ENCODE measurements at places on chromosomes 12 and 14.

- no peak for DNase-seq
Observed at GRCh38 chr14:24071144-24071697, at the start of gene CPNE6. Gene CPNE6 (plus strand): TSS chr14:24071562. CDS start chr14:24072937, 1,375 bp downstream.

DNA sequence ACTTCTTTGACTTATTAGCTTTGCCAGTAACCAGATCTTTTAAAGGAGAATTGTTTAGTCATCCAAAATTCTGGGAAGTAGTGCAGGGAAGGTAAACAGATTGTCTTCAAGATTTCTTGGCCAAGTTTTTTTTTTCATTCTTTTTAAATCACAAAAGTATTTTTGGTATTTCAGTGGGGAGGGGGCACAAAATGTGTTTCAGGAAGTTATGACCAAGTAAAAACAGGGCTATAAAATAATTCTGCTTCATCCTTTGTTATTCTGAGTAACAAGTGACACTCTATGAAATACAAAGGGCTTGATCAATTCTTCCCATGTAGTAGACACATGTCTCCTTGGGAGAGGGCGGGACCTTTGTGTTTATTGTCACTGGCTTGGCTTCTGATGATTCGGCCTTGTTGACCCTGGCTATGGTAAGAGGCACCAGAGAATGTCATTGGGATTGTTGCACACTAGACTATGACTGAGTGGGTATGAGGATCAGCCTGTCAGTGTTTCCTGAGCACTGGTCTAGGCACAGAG, 55.4 kb downstream of the SUSD6 start:
- peak; percentile 50 for DNase-seq

GRCh38 chr12:18250313-18250916, 10.9 kb upstream of the PIK3C2G start:
- DNase-seq, result peak; percentile 59

DNA sequence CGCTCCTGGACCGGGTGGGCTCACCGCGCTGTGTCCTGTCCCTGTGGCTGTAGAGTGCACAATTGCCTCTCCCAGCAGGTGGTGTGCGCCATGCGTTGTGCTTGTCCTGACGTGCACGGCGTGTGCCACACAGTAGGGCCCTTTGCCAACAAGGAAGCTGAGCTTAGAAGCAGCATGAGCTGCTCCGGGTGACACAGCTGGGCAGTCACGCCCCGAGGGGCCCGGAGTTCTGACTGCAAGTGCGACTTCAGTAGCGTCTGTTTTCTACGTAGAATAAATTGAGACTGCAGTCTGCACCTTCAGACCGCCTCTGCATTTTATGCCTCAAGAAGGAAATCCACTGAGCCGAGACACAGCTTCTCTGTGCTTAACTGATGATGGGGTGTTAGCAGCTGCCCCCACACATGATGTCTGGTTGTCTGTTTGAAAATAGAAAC, 81.6 kb downstream of the ADGRD1 start:
- no peak for DNase-seq

DNA sequence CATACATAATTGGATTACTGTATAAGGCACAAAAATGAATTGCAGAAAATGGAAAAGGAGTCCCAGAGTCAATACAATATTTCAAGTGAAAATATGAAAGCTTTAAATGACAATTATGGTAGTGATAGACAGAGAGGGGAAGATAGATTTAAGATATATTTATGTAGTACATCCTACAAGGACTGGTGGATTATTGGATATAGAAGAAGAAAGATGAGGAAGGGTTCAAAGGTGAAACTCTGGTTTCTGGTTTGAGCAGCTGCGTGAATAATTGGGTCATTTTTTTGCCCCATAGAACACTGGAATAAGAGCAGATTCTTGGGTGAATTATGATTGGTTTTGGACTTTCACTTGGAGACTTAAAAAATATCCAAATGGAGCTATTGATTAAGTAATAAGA, 19.4 kb downstream of the PIK3C2G start:
- DNase-seq, result no peak

- peak; percentile 88 for DNase-seq
Observed at GRCh38 chr12:58540480-58541299, 379.6 kb downstream of the LRIG3 start.

GRCh38 chr12:10027721-10028120, 2.8 kb upstream of the CLEC9A start:
- DNase-seq, result peak; percentile 38

DNA sequence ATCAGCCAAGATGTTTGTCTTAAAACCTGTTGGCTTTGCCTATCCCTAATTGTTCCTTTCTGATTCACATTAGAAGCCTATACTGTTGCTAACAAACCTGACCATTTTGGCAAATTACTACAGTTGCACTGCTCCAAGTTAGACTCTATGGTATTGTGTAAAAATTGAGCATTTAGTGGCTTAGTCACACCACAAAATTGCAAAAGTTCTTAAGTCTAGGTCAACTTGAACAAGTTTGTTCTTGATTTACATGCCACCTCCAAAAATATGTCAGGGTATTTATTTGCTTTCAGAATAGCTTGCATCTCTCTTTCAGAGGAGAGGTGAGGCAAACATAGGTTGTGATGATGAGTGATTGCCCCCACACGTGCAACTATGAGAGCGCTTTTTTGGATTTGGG, 27.0 kb upstream of the PTHLH start:
- DNase-seq, result peak; percentile 75

GRCh38 chr14:50667684-50667995, 466 bp downstream of the SAV1 start:
- no peak for DNase-seq

GRCh38 chr14:74547331-74547927, 53.9 kb downstream of the ISCA2 start:
- DNase-seq, result no peak

- DNase-seq, result no peak
Observed at GRCh38 chr12:109741970-109742703, 28.5 kb downstream of the FAM222A start.

DNA sequence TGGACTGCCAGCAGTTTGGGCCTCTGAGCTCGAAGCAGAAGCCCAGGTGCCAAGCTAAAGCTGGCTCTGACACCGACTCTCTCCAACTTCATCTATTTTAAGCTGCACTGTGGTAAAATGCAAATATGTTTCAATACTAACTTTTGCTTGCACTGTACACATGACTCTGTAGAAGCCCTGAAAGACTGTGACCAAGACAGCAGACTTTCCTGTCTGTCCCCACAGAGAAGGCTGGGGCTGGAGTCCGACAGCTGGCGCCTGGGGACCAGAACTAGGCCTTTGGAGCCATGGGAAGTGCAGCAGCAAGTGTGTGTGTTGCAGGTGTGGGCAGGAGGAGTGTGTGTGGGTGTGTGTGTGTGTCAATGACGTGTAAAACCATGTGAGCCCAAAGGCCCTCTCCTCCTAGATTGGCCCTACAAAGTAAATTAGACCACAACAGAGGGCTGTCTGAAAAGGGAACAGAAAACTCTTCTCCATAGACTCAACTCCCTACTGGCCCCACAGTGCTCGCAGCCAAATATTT, 16.4 kb upstream of the RAB35 start:
- DNase-seq, result no peak

GRCh38 chr12:84294246-84294645, 618.4 kb downstream of the SLC6A15 start:
- DNase-seq, result no peak

DNA sequence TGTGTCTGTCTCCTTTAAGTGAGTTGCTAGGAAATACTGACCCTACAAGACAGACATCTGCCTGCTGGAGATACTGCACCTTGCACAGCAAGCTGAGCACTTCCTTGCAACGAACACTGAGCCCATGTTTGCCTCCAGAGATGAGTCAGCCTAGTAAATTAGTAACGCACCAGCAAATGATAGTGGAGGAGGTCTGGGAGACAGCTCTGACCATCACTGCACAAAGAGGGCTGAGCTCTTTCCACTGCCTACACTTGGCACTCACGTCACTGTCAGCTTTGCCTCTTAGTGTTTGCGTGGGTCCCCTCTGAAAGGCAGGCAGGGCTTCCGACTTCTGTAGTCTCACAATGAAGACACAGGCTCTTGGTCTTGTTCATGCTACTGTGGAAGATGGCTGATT, 109.0 kb downstream of the APAF1 start:
- no peak for DNase-seq

- DNase-seq, result no peak
Observed at GRCh38 chr12:97177481-97177880, 270.4 kb downstream of the NEDD1 start.

DNA sequence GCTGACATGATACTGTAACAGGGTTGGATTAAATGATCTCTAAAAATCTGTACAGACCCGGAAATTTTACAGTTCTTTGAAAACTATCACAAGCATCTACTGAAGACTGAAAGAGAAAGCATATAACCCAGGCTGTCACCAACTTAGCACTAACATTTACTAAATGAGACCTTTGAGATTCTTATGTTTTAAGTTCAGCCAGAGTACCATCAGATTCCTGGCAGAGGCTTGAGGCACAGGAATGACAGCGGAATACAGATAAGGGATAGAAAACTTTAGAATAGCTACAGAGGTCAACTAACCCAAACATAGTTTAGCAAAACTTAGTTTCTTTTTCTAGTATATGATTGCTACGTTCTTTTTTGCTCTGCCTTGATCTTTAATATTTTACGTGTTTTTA, 91.6 kb upstream of the FERMT2 start:
- DNase-seq, result no peak

- no peak for DNase-seq
Observed at GRCh38 chr12:13687633-13688032, 293.8 kb downstream of the GRIN2B start.

GRCh38 chr14:39621223-39621622, 189.0 kb upstream of the FBXO33 start:
- no peak for DNase-seq

DNA sequence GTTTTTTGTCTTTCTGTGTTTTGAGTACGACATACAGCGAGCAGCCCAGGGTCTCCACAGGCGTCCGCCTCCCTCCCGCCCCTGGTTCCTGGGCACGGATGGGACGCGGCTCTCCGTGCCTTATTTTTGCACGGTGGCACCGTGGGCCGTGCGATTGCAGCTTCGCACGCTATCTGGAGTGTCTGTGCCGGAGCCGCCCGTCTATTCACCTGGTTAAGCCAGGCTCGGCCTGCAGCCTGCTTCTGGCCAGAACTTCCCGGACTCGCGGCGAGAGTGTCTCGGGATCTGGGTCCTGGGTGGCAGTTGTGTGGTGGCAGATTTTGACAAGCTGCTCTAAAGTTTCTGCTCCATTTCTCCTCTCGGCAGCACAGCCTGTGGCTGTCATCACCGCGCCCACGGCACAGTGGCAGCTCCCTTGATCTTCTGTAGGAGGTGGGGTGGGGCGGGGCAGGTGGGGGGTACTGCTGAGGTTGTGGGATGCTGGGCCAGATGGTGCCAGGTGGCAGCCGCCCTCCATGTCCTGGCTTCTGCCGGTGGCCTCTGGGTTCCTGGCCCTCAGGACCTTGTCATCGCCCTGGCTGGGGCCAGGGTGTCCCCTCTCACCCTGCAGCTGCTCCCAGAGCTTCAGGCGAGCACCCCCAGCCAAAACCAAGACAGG, 2.9 kb downstream of the MMP17 start:
- peak; percentile 14 for DNase-seq

GRCh38 chr12:124443931-124444712, 123.3 kb downstream of the NCOR2 start:
- DNase-seq, result no peak

DNA sequence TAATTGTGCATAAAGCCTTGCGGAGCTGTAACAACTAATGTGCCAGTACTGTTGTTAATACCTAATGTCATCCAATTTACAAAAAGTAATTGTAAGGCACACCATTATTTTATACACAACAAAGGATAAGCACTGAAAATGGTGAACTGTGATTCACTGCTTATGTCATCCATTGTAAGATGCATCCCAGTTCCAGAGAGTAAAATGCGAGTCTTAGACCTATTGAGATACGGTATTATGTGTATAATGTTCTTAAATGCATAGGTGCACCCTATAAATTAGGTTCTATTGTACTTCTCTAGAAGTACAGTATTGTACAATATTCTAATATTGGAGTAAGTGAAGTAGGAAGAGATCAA, 406 bp downstream of the PARP2 start:
- DNase-seq, result no peak

- no peak for DNase-seq
Observed at GRCh38 chr12:30898846-30899245, 27.7 kb upstream of the TSPAN11 start.

DNA sequence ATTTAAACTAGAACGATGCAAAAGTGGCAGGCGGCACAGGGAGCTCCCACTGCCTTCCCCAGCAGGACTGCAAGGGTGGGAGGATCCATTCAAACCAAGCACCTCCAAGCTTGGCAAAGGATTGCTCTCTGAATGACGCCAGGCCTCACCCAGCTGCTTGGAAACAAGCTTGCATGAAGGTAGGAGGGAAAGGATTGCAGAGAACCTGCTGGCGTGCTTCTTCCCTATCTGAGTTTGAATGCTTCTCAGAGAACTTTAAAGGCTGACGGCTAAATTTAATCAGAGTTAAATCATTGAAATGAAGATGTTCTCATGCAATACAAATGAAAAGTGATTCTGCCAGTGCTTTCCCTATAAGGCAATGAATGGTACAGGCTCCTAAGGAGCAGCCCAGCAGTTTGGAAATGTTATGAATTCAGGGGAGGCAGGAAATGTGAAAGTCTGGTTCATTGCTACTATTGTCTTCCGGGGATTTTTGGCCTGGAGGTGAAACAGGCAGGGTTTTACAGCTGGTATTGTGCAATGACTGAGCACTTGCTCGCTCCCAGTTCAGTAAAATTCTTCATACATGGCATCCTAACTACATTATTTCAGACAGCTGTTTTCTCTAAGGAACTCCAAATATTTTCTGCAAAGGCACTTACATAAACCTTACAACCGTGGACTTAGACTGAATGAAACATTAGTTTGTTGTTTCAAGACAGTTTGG, 31.9 kb upstream of the DUSP6 start:
- DNase-seq, result peak; percentile 97

- DNase-seq, result no peak
Observed at GRCh38 chr14:35351497-35351896, 53.1 kb downstream of the NFKBIA start.

DNA sequence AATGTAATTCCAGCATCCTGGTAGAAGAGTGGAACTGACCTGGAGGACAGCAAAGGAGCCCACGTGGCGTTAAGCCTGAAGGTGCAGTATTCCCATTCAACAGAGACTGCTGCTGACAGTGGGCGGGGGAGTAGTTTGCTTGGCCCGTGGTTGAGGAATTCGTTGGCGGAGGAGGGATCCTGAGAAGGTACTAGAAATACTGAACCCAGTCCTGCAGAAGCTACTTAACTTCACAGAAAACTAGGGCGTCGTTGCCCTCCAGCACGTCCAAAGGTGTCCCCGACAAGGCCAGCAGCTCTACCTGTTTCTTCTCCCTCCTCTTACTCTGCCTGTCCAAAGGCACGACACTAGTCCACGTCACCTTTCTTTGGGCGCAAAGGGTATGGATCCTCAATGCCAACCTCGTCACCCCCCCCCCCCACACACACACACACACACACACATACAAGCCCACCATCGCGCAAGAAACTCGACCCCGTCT, 303 bp downstream of the PUS7L start:
- peak; percentile 14 for DNase-seq

DNA sequence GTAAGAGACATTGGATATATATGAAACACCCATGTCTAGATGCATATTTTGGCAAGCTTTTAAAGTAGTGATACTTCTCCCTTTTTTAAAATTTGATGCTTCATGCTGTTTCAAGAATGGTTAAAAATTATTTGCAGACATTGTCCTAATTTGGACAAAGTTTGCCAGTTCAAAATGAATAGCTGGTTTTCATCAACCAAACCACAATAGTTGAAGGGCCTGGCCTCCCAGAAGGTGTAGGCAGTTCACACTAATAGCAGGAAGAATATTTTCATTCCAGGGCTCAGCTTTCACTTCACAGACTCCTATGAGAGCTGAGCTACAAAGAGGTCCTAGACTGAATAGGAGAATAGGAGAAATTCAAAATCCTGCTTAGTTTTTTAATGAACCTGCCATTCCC, 78.7 kb downstream of the STXBP6 start:
- no peak for DNase-seq

All from fibroblast of gingiva (primary cell).